ENCODE measurements at places on chromosomes 5 and 9.

DNA sequence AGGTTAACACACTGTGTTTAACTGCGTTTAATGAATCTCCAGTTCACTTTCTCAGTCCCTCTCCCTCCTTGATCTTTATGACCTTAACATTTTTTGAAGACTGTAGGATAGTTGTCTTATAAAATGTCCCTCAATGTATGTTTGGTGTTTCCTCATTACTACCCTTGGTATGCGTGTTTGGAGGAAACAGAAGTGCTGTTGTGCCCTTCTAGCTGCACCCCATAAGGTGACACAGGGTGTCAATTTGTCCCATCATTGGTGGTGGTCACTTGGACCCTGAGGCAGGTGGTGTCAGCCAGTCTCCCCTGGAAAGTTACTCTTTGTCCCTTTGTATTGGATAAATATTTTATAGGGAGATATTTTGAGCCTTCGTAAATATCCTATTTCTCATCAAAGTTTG is 52.3 kb downstream of the RAD23B start:
- DNase-seq = no peak

DNA sequence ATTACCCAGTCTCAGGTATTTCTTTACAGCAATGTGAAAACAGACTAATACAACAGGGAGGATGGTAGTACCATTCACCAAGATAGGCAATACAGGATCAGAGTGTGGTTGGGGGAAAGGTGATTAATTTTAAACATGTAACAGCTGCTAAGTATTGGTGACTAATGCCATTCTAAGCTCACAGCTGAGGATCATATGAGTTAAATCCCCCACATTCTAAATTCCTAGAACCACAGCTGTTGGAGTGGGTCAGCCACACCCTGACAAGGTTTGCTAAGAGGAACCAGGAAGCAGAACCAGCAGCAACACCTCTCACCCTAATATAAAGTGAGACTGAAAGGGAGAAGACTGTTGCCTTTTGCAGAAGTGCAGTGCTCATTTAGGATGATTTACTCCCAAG is 24.8 kb downstream of the HSPB3 start:
- no peak for DNase-seq

- DNase-seq = no peak
Observed at GRCh38 chr5:15951550-15951949, 228.0 kb downstream of the MARCHF11 start.

- DNase-seq = no peak
Observed at GRCh38 chr9:35712762-35713400, 19.1 kb downstream of the TLN1 start.

- no peak for DNase-seq
Observed at GRCh38 chr5:122259995-122260394, 52.0 kb upstream of the SNCAIP start.

GRCh38 chr5:25754895-25755294 is 1110.1 kb upstream of the CDH10 start:
- no peak for DNase-seq

DNA sequence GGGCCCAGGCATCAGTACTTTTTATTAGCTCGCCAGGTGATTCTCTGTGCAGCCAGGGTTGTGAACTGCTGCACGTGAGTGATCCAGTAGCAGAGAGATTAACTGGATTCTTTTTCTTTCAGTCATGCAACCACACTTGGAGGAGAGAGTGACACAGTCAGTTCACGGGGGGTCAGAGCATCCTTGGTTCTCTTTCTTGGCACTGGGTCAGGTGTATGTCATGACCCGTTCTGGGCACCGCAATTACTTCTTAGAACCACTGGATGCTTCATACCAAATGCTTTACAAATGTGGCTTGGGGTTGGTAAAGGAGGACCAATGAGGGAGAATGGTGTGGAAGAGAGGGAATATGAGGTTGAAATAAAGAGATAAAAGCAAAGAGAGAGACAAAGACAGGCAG is 368.7 kb downstream of the MLLT3 start:
- DNase-seq = no peak

- DNase-seq = no peak
Observed at GRCh38 chr9:135321580-135321979, 158.0 kb upstream of the PPP1R26 start.

GRCh38 chr9:95836072-95836471 is 39.4 kb upstream of the ERCC6L2 start:
- no peak for DNase-seq

GRCh38 chr9:127892831-127893230 is 6.6 kb downstream of the ST6GALNAC6 start:
- no peak for DNase-seq

- no peak for DNase-seq
Observed at GRCh38 chr5:55104036-55104772, 1.8 kb downstream of the GZMA start.

- DNase-seq = no peak
Observed at GRCh38 chr5:150625831-150626746, 14.4 kb upstream of the SYNPO start.

DNA sequence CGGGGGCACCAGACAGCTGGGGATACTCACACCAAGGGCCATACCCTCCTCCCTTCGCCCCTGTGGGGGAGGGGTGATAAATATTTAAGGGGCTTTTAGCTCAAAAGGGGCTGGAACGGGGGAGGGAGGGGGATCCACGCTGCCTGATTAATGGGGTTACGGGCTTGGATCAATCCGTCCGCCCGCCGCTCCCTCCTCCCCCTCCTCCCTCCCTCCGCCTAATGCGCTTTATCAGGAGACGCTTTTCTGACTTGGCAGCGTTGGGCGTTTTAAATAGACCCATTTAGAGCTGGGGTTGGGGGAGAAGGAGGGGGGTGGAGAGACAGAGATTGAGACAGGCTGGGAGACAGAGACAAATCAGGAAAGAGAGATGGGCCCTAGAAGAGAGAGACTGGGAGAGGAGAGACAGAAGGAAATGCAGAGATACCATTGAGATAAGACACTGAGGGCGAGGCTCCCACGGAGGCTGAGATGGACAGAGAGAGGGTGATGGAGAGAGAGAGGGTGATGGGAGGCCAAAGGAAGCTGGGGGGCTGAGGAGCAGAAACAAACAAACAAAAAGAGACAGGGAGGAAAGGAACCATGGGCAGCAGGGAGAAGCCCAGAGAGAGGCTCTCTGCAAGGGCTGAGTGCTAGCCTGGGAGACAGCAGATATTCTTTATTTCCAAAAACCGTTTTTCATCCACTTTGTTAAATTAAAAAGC is 10.3 kb downstream of the CNTFR start:
- peak; percentile 19 for DNase-seq

DNA sequence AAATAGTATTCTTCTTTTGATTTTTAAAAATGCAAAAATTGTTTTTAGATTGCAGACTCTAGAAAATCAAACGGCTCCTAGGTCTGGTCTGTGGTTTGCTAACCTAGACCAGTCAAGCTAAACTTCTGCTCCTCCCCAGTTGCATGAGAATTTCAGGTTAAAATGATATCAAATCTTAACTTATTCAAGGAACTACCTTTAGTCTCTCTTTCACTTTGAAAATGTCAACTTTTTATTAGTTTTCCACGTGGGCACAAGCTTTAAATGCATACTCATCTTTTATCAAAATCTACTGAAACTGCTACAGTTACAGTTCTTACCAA is 8.8 kb downstream of the CAMK4 start:
- DNase-seq = no peak

GRCh38 chr9:68577774-68578591 is 37.3 kb upstream of the TMEM252 start:
- DNase-seq = no peak

DNA sequence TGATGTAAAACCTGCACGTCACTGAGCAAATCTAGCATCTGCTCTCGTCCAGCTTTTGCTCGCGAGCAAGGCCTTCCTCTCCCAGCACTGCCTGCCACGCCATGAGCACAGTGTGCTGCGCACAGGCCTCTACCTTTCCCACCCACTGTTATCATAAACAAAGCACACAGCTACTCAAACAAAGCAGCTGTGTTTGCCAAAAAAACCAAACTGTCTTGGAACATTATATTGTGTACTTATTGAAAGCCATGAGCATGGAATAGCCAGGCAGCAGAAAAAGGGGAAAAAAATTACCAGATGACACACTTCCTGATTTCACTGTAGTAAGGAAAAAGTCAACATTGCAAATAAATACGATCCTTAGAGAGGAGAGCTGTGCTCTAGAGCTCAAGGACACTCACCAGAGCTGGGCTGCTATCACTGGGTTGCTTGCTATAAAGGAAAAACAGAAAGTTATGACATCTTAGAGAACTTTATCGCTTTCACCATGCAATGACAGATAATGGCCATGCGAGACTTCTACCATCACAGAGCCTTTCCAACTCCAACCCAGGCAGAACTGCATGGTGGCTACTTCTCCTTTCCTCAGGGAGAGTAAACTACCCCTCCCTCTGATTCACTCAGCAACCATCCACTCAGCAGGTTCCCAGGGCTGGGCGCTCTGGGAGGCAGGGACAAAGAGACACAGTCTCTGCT is 69.6 kb downstream of the EPB41L4B start:
- DNase-seq = no peak

DNA sequence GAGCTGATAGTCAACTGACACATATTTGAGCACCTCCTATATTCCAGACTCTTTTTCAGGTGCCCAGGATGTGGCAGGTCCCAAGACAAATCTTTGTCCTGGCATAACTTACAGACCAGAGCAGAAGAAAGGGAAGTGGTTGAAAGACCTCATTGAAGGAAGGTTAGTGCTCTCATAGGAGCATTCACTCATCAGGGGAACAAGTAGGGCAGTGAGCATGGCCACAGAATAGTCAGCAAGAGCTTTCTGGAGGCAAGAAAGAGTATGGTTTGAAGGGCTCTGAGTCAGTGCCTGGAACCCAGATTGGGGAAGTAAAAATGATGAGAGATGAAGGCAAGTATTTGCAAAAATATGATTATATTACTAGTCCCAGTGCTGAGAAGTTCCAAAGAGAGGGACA is 25.0 kb upstream of the ERMP1 start:
- no peak for DNase-seq

DNA sequence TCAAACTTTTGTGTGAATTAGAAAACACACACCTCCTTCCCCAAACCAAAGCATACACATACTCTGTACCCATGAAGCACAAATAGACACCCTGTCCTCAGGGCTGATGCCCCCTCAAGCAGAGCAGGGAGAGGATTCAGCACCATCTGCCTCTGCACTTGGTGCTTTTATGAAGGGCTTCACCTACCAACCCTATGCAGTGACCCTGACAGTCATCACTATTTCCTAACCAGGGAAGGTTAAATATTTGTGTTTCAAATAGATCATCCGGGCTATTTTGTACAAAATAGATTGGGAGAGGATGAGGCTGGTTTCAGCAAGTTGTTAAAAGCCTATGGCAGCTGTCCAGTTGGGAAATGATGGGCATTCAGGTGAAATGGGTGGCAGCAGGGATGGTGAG is 396.2 kb downstream of the ZSWIM6 start:
- no peak for DNase-seq

DNA sequence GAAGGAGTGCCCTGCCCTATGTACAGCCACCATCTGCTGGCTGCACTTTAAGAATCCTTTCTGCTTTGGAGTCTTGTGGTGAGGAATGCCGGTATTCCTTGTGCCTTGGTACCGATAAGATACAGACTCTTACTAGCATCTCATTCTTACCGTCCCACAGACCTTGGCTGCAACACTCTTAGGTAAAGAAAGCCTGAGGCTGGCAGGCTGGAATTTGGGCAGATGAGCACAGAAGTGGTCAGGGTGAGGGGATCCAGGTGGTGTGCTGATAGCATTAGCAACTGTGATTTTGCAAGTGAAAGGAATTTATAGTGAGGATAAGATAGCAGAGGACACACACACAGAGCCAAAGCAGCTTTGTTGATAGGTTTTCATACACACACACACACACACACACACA is 198.1 kb downstream of the ENC1 start:
- DNase-seq = no peak

DNA sequence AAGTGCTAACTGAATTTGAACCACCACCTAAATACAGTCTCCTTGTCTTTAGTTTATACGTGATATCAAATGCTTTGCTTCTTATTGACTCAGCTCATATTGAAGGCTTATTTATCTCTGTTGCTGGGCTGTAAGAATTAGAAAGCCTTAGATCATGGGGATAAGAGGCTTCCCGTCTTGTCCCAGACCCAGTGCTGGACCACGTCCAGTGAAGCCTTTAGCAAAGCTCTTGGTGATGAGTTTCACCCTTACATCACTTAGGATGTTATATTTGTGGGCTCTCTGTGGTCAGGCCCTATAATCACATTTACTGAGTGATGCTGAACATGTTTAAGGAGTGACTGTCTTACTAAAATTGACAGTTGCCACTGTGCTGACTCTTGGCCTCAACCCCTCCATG is 11.2 kb downstream of the FAM240B start:
- DNase-seq = no peak

DNA sequence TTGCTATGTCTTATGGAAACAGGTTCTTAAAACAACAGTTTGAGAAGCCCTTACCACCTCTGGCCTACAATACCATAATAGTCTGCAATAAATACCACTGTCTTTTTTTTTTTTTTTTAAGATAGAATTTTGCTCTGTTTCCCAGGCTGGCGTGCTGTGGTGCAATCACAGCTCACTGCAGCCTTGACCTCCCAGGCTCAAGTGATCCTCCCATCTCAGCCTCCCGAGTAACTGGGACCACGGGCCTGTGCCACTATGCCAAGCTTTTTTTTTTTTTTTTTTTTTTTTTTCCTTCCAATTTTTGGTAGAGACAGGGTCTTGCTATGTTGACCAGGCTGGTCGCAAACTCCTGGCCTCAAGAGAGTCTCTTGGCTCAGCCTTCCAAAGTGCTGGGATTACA is 37.0 kb downstream of the AFF4 start:
- no peak for DNase-seq

DNA sequence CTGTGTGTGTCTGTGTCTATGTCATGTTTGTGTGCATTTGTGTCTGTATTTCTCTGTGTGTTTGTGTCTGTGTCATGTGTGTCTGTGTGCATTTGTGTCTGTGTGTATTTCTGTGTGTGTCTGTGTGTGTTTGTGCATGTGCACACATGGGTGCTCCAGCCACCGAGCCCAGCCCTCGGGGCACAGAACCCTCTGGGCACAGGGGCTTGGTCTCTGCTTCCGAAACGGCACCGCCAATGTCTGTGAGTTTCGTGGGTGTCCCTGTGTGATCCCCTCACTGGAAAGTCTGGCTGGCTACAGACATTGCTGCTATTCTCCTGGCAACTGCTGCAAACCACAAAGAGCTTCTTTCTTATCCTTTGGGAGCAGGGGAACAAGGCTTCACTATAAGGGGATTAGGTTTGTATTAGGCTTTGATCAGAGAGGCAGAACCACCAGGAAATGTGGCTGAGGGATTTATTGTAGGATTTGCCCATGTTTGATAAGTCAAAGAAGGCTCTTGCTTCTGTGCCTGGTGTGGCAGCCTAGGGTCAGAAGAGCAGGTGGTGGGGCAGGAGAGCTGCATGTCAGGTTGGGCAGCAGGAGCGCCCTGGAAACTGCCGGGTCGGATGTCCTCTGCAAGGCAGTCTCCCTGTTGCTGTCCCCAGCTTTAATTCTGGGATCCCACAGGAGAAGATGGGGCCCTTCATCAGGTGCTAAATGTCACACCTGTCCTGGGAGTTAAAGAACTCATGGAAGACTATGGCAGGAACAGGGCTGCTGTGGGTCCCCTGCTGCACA is 39.6 kb upstream of the FCN1 start:
- DNase-seq = no peak
